Pulmonary artery endothelial cell (primary cell): ENCODE measurements at places on chromosomes 16 and 17.

- DNase-seq = no peak
These were observed 366.6 kb upstream of the CCL2 start for GRCh38 chr17:33888455-33888854.

DNA sequence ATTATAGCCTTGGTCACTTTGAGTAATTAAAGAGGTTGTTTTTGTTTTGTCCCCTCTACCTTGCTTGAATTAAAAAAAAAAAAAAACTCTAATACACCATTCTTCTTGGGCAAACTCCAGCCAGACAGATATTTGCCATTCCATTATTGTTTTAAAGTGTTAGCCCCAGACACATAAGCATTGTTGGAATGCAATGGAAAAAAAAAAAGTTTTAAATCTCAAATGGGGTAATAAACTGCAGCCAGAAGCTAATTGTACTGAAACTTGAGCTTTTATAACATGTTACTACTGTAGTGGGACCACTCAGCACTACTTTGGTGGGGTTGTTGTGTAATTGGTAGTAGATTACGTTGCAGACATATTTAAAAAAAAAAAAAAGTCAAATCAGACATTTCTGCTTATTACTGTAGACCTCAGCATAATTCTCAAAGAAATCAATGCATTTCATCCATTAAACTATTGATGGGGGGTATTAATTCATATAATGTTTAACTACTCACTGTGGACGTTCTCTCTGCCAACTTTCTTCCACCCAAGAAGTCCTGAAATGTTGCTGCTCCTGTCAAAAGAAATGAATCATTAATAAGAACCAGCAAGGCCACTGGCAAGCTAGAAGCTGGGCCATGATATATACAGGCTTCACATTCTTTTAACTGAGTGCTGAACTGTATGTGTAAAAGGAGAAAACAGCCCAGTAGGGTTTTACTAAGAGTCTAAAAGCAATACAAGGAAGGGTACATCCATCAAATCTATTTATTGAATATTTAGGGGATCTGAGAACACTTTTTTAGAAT lies 626.6 kb upstream of the SOX9 start:
- DNase-seq = no peak

DNA sequence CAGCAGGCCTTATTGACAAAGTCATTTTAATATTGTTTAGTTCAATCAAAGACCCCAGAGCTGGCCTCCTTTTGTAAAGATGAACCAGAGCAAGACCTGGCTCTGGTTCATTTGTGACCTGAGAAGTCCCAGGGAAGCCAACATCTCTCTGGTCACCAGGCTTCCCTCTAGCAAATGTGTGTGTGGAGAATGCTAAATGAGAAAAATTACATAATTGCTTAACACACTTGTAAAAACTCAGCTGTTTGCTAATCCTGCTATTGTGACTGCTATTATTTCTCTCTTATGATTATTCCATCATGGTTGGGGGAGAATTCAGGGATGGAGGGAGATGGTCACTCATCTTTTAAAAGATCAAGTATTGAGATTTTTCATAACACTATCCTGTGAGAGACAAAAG lies 94.3 kb upstream of the CLEC3A start:
- DNase-seq = no peak

GRCh38 chr16:59263955-59264354 lies 529.8 kb upstream of the GOT2 start:
- DNase-seq = no peak

DNA sequence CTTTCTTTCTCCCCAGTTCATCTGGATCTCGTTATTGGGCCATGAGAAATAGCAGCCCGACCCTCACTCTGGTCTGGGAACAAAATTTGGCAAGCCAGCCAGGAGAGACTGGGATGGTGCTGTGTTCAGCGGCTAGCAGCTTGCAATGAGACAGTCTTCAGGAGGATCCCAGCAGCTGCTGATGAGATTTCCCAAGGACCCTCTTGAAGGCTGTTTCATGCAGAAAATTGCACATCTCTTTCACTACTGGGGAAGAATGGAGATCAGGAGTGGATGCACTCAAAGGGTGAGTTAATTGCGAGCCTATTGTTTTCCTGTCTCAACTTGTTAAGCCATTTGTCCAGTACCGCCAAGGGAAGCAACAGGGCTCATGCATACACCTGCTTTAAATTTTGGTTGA lies 5.5 kb upstream of the COIL start:
- no peak for DNase-seq

GRCh38 chr17:32927724-32928585 lies at the start of gene TMEM98:
TMEM98 (plus strand) TSS chr17:32928153; CDS start chr17:32931529, 3,376 bp downstream.
- no peak for DNase-seq

GRCh38 chr17:40352237-40352778 lies 12.2 kb downstream of the GJD3 start:
- DNase-seq = no peak

DNA sequence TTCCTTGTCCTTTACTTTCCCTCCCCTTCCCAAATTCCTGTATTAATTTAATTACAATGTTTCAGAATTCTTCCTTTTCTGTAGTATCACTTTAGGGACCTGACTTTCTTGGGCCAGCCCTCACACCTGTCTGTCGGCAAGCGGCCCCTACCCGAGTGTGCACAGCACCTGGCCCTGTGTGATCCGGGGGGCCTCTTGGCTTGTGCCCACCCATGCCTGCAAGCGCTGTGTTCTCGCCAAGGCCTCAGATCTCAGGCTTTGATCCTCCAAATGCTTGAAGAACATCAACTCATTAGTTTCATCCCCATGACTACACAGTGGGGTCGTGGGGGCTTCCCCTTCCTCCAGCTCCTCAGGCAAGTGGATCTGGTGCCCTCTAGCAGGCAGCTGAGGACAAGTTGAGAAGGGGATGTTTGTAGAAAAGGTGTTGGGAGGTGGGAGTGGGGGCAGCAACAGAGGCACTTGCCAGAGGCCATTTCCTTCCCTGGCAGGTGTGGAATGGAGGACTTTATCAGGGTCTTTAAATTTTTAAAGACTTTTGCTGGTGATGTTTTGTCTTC lies 15.7 kb upstream of the CDH3 start:
- DNase-seq = no peak

DNA sequence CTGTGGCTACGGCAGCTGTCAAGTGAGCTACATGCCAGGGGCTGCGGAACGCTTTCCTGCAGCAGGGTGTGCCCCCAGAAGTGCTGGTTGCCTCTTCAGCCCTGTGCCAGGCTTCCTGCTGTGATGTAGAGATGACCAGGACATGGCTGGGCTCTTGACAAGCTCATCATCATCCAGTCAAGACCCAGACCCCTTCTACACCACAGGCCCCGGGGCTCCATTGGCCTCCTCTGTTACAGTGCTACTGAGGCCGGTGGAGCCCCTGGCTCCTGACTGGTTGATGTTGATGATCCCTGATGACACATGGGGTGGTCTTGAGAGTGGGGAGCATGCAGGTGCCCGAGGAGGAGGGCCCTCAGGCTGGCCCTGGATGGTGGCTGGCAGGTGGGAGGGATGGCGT lies 50.1 kb downstream of the B9D1 start:
- no peak for DNase-seq
